Right hindlimb (tissue), 1 donor: ENCODE measurements at places on chromosomes 11 and 22.

GRCh38 chr11:61162092-61162941 is 1.1 kb upstream of the VPS37C start:
- no peak for DNase-seq

- DNase-seq = no peak
Observed at GRCh38 chr11:133982876-133983275, 26.1 kb upstream of the IGSF9B start.

DNA sequence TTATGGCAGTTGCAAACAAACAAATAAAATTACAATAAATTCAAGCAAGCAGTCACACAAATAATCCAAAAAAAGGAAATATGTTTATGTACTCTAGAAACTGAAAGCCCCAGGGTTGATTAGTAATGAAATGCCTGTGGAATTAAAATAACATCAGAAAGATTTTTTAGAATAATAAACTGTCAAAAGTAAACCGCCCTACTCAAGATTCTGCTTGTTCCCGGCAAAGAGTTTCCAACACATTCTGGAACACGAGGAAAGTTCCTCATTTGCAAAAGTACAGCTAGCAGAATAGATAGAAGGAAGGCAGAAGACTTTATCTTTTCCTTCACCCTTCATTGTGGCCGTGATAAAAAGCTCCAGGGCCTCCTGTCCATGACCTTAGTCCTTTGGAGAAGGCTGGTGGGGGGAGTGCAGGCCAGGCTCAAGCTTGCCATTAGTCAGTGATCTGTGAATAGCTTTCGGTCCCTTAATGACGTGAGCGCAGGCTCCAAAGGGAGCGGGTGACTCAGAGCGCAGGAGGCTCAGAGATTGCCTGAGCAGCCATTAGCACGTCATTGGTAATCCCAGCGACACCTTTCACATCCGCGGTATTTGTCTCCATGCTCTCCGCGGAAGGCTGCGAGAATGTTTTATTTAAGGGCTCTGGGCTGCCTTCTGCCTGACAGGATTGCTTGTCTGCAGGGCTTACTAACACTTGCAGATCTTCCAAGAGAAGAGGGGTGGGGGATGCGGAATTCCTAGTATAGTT is 458.3 kb downstream of the METTL15 start:
- peak; percentile 67 for DNase-seq

DNA sequence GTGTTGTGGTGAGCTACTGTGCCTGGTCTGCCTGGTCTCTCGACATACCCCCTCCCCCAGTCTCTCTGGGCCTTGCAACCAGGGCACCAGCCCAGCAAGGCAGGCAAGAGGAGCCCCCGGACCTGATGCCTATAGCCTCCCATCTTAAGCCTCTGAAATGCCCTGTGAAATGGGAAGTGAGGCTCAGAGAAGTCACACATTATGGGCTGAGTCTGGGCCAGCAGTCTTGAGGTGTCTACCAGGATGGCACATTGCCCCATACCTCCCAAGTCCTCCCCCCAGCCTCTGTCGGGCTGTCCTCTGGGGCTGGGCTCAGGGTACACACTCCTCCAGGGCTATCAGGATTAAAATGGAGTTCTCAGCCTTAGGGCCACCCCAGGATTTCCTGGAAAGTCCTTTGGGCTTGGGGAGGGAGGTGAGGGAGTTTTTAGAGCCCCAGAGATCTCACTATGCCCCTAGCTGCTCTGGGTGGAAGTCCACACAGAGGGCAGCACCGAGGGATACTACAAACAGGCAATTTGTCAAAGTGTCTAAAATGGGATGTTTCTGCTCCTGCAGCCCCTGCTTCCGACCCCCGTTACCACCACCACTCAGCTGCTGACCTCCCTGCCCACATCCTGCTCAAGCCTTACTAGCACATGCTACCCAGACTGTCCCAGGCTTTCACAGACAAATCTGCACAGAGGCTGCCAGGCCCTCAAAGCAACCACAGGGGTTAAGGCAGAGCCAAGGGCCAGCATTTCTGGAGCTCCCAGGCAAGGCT is 3.1 kb upstream of the SH3BP1 start:
- DNase-seq = peak; percentile 60

GRCh38 chr11:43376594-43376993 is 17.9 kb downstream of the TTC17 start:
- DNase-seq = no peak

- DNase-seq = no peak
Observed at GRCh38 chr11:35029979-35030682, 108.8 kb upstream of the CD44 start.
